HTR-8/SVneo (cell line): ENCODE measurements at places on chromosomes 7 and 10.

- no peak for DNase-seq
Observed at GRCh38 chr7:150356265-150356897, 12.2 kb upstream of the REPIN1 start.

DNA sequence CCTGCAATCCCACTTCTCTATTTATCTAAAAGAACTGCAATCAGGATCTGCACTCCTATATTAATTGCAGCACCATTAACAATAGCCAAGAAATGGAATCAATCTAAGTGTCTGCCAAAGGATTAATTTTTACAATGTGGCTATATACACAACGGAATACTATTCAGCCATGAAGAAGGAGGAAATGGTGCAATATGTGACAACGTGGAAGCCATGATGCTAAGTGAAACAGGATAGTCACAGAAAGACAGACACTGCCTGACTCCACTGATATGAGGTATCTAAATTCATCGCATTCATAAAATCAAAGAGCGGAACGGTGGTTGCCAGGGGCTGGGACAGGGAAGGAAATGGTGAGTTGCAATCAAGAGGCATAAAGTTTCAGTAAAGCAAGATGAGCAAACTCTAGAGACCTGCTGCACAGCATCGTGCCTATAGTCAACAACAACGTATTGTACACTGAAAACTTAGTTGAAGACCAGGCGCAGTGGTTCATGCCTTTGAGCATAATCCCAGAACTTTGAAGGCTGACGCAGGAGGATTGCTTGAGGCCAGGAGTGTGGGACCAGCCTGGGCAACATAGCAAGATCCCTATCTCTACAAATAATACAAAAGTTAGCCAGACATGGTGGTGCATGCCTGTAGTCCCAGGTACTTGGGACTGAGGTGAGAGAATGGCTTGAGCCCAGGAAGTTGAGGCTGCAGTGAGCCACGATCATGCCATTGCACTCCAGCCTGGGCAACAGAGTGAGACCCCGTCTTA lies 76.3 kb downstream of the FGFR2 start:
- DNase-seq = no peak

- DNase-seq = no peak
Observed at GRCh38 chr7:1454542-1454941, 4.7 kb downstream of the MICALL2 start.

DNA sequence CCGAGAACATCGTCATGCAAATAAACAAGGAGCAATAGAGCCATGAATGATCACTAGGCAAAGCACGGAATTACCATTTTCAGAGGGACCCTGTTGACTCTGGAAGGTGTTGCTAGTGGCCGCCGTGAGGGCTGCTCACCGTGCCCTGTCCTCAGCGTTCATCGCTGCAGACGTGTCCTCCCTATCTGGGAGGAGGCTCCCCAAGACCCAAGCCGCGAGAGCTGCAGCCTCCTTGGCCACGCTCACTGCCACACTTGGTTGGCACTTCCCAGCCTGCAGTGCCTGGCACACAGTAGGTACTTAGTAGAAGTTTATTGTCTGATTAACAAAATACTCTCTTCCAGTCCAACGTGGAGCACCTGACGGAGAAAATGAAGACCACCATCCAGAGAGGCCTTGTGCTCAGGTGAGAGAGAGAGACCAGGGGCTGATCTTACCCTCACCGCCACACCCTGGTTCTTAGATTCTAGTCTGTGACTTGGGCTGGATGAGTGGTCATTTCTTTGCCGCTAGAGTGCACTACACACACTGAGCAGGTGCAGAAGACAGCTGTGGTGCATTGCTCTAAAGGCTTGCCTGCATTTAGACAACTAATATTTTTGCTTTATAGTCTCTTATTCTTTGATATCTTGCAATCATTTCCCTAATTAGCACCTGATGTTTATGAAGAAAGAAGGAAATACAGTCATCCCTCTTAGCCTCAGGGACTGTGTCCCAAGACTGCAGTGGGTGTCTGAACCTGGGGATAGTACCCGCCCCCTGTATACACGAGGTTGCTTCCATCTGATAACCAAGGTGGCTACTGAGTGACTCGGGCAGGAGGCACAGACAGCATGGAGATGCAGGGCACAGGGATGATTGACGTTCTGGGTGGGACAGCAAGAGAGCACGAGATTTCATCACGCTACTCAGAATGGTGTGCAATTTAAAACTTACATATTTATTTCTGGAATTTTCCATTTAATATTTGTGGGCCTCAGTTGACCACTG lies 40.3 kb downstream of the PITRM1 start:
- DNase-seq = no peak

- no peak for DNase-seq
Observed at GRCh38 chr7:155227788-155228458, 69.8 kb upstream of the INSIG1 start.

DNA sequence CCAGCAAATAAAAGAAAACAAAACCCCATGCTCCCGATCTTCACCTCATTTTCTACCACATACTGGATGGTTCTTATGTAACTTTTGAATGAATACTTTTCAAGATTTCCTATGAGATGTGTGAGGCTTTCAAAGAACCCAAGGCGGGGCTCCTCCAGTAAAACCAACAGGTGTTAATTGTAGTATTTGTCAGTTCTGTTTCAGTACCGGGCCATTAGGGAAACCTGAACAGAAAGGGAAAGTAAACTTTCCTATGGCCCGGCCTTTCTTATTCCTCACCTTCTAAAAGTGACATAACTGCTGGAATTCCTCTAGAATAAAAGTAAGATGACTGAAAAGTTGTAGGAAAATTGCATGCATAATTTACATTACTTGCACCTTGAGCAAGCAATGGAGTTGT lies 672.9 kb downstream of the MAGI2 start:
- DNase-seq = no peak
